ENCODE measurements at places on chromosomes 2 and 18.

GRCh38 chr2:86284987-86285386, 52.4 kb downstream of the REEP1 start:
- no peak for DNase-seq
- H3K4me3 ChIP-seq, result no peak overlapping the region
- no peaks in the 10 kb centered on the region for H3K36me3 ChIP-seq
- H3K27ac ChIP-seq, result no peak overlapping the region
- no peaks in the 10 kb centered on the region for H3K4me1 ChIP-seq

DNA sequence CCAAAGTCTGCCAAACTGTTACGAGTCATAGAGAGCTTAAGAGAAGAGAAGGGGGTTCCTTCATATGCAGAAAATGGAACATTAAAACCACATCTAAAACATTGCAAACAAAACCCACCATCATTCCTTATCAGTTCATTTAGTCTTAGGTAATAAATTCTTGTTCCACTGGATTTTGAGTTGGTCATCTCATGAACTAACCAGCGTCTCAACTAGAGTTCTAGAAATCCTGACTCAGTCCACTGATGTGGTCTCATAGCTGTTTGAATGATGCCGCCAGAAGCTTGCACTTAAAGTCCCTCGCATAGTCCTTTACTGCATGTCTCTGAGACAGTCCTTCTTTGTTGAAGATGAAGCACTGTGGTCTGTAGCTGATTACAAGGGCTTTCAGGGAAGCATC, 15.0 kb upstream of the CAB39 start:
- no peak overlapping the region for H3K4me3 ChIP-seq
- H3K4me1 ChIP-seq, result peaks cover 20% of the 10 kb centered on the region
- DNase-seq, result no peak
- H3K27ac ChIP-seq, result no peak overlapping the region
- peaks cover 5% of the 10 kb centered on the region for H3K36me3 ChIP-seq

GRCh38 chr18:50678651-50679050, 118.8 kb downstream of the MAPK4 start:
- no peak overlapping the region for H3K27ac ChIP-seq
- H3K27me3 ChIP-seq, result peaks cover 3% of the 10 kb centered on the region
- no peaks in the 10 kb centered on the region for H3K4me1 ChIP-seq
- no peaks in the 10 kb centered on the region for H3K36me3 ChIP-seq
- DNase-seq, result no peak
- H3K4me3 ChIP-seq, result no peak overlapping the region

- no peak overlapping the region for H3K27ac ChIP-seq
- DNase-seq, result no peak
- H3K4me3 ChIP-seq, result no peak overlapping the region
- H3K27me3 ChIP-seq, result peaks cover 7% of the 10 kb centered on the region
- H3K36me3 ChIP-seq, result no peaks in the 10 kb centered on the region
Measured at GRCh38 chr2:33210626-33211025, 263.9 kb downstream of the LTBP1 start.

- no peak for DNase-seq
- no peak overlapping the region for H3K27ac ChIP-seq
- H3K4me3 ChIP-seq, result no peak overlapping the region
- peaks cover 8% of the 10 kb centered on the region for H3K4me1 ChIP-seq
- H3K36me3 ChIP-seq, result peaks cover 12% of the 10 kb centered on the region
Measured at GRCh38 chr2:223920109-223920508, 25.0 kb downstream of the WDFY1 start.

GRCh38 chr2:3646446-3646845, 11.6 kb upstream of the ALLC start:
- H3K27me3 ChIP-seq, result no peaks in the 10 kb centered on the region
- DNase-seq, result no peak
- peaks cover 7% of the 10 kb centered on the region for H3K4me1 ChIP-seq
- H3K36me3 ChIP-seq, result no peaks in the 10 kb centered on the region

DNA sequence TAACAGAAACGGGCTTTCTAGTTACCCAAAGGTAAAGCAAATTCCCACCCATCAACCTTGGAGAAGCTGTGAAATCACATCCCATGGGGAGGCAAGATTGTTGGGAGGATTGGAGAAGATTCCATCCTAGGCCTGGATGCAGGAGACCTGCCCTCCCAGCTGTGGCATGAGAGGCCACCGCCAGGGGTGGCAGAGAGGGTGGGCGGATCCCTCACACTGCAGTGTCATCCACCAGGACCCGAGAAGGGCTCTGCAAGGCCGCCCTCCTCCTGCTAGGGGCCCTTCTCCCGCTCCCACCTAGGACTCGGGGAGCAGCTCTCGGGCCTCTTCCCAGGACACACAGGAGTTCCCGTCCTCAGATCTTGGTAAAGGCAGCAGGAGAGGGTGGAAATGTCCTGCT, 15.5 kb upstream of the ATG16L1 start:
- no peak for DNase-seq
- H3K27ac ChIP-seq, result no peak overlapping the region
- H3K4me1 ChIP-seq, result peaks cover 62% of the 10 kb centered on the region
- no peak overlapping the region for H3K4me3 ChIP-seq
- H3K27me3 ChIP-seq, result no peaks in the 10 kb centered on the region
- H3K36me3 ChIP-seq, result no peaks in the 10 kb centered on the region
